AML-193 (cell line): ENCODE measurements at places on chromosomes 6 and 20.

DNA sequence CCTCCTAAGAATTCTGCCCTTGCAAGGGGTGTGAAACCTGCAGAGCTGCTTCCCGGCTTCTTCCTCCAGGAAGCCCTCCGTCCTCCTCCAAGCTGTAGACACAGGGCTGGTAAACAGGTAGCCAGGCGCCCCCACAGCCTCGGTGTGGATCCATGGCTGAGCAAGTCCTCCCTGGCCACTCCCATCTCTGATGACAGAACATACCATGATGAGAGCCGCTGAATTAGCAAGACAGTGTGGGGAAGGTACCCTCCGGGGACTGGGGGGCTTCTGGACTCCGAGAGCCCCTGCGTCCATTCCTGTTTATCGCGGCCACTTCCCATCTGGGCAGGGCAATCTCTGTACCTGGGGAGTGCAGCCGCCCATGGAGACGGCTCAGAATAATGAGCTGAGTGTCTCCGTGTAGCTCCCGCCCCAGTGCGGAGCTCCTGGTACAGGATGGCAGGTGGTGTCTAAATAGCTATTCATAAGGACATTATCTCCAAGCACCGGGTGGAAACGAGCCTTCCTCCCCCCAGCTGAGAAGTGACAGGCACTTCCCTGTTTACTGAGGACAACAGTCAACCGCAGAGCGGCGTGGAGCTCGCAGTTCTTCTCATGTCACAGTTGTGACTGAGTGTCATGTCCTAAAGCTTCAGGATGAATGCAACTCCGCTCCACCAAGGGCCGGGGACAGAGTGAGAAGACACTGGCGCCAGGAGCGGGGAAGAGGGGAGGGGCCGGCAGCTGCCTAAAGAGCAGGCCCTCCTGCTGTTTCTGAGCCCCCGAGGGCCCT is 22.7 kb upstream of the NTSR1 start:
- peak; percentile 83 for DNase-seq

DNA sequence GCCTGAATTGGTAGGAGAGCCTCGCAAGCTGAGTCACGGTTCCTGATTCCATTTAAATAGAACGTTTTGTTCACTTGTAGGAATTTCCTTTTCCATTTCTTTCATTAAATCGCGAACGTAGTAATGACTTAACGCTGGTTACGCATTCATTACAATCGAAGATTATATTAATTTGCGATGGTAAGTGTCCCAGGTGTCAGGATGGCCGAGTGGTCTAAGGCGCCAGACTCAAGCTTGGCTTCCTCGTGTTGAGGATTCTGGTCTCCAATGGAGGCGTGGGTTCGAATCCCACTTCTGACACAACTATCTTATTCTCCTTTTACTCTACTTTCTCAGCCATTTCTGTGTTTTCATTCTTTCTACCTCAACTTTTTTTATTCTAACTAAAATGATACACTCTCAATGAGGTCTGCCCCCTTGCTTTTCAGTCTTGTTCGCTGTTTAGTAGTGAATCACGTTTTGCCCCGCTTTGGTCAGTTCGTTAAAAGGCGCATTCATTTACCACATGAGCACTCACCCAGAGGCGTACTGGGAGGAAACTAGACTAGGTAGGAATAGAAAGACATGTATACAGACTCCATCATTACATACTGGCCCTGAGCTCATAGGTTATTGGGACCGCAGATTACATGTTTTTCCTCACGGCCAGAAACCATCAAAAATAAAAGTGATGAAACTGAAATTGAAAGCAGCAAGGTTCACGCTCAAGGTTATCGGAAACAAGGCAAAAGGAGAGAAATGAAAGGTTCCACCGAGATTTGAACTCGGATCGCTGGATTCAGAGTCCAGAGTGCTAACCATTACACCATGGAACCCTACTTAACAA is 17.3 kb upstream of the TRIM27 start:
- DNase-seq, result peak; percentile 19

- no peak for DNase-seq
Measured at GRCh38 chr6:38524436-38525145, 115.1 kb downstream of the BTBD9 start.

GRCh38 chr6:121694389-121694788 is 258.9 kb downstream of the GJA1 start:
- DNase-seq, result no peak

DNA sequence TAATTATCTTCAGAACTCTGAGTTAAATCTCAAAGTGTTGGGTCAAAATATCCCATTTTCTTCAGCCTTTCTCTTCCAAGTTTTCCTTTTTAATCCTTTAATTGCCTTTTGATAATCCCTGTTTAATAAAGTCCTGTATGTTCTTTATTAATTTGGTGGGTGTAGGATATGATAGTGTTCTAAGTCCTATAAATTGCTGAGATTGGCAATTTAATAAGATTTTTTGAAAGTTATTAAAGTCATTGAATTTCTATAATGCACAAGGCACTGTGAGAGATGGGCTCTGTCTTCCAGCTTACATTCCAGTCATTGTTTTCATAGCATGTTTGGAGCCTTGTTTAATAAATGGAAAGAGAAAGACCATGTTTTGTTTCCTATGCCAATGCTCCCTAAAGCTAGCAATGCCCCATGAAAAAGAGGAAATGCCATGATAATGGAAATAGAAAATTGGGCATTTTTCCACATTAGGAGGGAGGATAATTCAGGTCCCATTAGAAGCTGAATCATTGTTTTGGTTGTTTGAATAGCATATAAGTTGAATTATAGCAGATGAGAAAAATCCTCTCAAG is 404.8 kb downstream of the CD109 start:
- no peak for DNase-seq

- no peak for DNase-seq
Measured at GRCh38 chr6:7431313-7431673, 41.7 kb downstream of the RIOK1 start.

GRCh38 chr20:19851861-19852260 is 93.8 kb downstream of the RIN2 start:
- DNase-seq, result no peak
